ENCODE measurements at places on chromosomes 2 and 18.

DNA sequence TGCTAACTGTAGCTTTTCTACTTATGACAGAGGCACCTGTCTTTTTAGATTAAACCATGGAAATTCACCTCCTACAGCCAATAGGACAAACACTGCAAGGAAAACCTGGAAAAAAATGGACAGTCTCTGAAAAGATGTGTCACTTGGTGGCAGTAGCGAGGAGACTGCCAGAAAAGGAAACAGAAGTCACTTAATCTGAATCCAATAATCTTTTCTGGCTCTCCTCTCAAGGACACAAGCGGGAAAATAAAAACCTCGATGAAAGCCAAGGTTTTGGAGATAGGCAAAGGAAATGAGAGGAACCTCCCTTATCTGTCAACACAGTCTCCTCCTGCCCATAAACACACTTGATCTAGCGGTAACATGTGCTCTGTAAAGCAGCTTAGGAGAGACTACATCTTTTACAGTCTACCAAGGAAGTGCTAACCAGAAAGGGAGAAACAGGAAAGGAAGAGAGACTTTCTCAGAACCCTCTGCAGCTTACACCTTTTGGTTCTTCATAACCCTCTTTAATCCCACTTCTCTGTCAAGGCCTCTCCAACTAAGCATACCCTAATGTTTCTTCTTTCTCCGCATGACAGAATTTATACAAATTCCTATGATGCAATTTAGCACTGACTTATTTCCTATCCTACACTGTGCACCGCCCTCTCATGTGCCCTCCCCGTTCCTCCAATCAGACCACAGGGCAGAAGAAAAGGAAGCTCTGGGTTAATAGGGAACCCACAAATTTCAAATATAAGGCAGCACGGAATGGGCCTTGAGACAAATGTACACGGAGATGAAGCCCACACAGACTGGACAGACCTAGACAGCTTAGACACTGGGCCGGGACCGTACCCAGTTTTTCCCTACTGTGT, 52.8 kb downstream of the CLASP1 start:
- no peak for DNase-seq

GRCh38 chr2:213241817-213242216, 42.4 kb upstream of the SPAG16 start:
- DNase-seq, result no peak

DNA sequence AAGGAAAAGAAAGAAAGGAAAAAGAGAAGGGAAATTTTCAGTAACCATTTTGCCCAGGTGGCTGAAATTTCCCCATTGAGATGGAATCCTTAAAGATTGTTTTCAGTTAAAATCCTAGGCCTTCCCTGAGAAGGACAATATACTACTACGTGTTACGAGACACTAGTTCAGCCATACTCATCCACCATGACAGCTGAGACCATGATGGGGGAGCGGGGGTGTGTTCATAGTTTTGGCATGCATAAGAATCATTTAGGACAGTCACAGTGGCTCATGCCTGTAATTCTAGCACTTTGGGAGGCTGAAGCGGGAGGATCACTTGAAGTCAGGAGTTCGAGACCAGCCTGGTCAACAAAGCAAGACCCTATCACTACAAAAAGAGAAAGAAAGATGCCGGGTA, 28.0 kb downstream of the PLA2R1 start:
- DNase-seq, result no peak

DNA sequence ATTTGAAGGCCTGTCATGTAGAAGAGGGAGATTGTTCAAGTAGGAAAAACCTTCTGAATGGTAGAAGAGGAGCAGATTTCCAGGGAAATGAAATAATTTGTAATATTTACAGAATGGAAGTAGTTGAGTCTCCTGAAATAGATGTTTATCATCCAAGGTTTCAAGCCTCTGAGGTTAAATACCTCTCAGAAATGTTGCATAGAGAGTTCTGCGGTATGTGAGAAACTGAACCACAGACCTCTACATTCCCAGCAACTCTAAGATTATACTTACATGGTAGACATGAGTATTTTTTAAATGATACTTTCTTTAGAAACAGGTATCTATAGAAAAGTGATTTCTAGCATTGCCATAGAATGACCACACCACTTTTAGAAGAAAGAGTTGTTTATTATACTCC, 379.8 kb upstream of the FANCL start:
- DNase-seq, result no peak

GRCh38 chr2:168097431-168097830, 150.0 kb downstream of the STK39 start:
- no peak for DNase-seq

Data from activated T-cell treated with anti-CD3 and anti-CD28 coated beads for 4 hours (primary cell).